Left lobe of liver (tissue), 2 donors: ENCODE measurements at places on chromosomes 2 and 18. TPM values are rescaled to one million over a fixed set of nuclear protein-coding genes. Genes with fewer than 3 reads are reported as not detected.

The C1QL2 gene
- total RNA-seq, result not detected

The PLGLB1 gene
- total RNA-seq, result 104 TPM

DNA sequence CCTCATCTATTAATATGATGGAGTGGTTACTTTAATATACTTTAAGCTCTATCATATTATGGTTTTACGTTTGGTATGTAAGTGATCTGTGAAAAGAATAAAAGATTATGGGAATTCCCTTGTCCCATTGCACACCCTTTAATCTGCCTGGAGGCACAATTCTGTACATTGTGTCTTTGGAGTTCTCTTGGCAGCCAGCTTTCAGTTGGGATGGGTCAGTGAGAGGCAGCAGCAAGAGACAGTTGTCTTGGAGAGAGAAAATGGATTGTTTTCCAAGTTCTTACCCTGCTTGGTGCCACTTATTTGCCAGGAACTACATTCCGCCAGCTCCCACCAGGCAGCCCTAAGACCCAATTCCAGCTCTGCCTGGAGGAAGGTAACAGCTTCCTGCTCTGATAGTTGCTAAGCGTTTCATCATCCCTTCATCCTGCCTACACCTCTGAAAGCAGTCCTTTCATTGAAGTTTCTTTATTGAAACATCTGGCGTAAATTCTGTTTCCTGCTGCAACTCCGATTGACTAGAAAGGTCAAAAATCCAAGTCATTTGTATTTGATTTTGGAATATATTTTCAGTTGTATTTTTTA, 365.2 kb downstream of the AKAIN1 start:
- no peak for DNase-seq

The DNAJC5G gene
- not detected for total RNA-seq

GRCh38 chr2:41460661-41461060, 587.2 kb upstream of the PKDCC start:
- DNase-seq, result no peak

DNA sequence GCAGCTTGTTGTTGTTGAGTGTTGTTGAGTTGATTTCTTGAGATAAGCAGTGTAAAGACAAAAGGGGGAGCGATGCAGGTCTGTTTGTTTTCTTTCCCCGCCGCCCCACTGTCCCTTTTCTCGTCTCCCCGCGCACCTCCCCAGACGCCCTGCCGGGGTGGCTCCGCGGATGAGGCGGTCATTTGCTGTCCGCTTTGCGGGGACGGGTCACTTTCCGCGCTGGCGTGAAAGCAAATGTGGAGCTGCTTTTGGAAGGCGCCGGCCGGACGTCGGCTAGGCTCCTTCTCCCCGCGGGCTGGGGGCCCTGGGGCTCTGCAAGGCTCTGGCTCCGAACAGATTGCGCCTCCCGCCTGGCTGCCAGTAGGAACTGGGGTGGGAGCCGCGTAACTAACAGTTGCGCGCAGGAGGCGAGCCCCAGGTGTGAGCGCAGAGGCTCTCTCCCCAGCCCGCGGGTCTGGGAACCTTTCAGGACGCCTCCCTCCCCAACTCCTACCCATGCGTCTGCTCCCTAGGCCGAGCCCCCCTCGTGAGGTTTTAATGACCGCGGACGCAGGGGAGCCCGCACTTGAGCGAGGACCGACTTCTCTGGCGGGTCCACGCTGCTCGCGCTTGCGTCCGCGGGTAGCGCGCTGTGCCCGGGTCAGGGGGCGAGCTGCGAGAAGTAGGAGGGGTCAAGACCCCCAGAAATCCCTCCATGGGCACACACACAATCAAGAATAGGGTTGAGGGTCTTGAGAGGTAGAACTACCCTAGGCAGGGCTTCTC, 146.6 kb downstream of the MEIS1 start:
- DNase-seq, result no peak

GRCh38 chr18:35075132-35075531, 33.9 kb downstream of the MAPRE2 start:
- no peak for DNase-seq

The GPR55 gene
- not detected for total RNA-seq

GRCh38 chr18:13804305-13804704, 19.6 kb upstream of the MC5R start:
- no peak for DNase-seq

GRCh38 chr18:57125627-57126026, 21.3 kb upstream of the BOD1L2 start:
- no peak for DNase-seq

The SCYGR5 gene
- not detected for total RNA-seq

DNA sequence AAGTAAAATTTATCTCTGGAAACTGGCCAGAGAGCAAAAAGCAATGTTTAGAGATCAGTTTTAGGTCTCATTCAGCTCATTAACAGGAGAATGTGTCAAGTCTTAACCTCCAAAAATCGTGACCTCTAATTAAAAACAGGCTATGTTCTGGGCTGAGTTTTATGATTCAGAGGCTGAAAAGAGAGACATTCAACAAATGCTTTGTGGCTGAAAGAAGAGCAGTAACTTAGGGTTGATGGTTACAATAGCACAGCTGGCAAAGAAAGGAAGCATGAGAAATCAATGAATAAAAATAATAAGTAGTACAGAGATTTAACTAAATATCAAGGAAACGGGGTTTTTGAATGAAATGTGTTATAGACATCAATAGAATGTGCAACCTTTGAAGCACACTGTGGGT, 13.1 kb downstream of the TGIF1 start:
- DNase-seq, result no peak

- DNase-seq, result no peak
Measured at GRCh38 chr18:31102941-31103340, 720 bp upstream of the DSC2 start.

DNA sequence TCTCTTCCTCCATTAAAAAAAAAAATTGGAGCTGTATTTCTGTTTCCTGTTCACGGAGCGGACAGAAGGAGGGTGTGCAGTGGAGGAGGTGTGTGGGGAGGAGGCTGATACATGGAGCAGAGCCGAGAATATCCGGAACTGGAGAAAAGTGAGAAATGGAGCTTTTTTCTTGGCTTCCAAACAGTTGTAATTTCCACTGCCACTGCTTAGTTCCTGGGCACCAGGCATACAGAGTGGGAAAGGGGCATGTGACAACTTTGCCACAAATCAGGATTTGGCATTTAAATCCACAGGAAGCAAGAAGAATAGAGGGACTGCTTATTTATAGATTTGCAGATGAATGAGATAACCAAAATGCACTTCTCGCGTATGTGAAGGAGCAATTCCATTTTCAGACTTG, 71.2 kb downstream of the BCL11A start:
- no peak for DNase-seq

DNA sequence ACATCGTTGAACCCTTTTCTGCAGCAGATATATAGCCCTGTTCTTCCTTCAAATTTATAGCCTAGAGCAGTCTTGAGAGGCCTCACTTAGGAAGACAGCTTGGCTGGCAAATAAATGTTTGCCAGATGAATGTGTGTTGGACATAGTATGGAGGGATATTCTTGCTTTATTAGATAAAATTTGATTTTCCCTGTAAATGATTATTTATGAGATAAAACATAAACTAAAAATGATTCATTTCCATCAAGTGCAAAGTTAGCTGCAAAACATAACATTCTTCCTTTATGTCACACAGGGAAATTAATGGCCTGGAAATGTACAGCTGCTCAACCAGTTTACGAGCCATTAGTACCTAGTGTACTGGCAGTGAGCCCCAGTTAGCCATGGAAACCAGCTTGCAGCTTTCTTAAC, 82.5 kb downstream of the LIMS1 start:
- DNase-seq, result no peak

The TFCP2L1 gene
- 0.30 TPM for total RNA-seq

DNA sequence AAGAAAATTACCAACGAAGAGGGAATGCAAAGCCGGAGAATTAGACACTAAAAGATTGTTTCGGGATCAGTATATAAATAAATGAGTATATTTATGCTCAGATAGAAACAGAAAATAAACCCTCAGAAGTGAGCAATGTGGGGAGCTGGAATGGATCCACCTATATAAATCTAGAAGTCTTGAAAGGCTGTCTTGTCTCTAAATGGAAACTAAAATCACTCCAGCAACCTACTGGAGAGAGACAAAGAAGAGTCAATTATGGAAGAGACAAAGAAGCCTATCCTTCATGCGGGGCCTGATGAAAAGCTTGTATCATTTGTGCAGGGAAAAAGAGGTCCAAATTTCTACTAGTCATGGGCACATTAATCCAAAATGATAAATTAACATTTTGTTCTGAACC, 158.1 kb downstream of the DNAH7 start:
- DNase-seq, result no peak

DNA sequence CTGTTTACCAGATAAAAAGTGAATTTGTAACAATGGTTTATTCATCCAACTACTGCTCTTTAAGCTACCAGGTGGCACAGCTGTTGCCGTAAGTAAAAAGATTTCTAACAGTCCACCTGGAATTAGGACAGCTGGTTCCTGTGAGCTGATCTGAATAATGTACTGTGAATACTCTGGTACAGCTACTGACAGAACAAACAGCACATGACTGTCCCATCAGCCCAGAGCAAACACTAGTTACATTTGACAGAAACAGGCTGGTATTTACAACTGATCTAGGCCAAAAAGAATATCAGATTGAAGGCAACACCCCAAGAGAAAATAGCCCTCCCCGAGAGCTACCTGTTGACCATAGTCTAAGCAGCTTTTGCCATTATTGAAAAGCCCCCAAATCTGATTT, 840.4 kb downstream of the CPS1 start:
- DNase-seq, result no peak

DNA sequence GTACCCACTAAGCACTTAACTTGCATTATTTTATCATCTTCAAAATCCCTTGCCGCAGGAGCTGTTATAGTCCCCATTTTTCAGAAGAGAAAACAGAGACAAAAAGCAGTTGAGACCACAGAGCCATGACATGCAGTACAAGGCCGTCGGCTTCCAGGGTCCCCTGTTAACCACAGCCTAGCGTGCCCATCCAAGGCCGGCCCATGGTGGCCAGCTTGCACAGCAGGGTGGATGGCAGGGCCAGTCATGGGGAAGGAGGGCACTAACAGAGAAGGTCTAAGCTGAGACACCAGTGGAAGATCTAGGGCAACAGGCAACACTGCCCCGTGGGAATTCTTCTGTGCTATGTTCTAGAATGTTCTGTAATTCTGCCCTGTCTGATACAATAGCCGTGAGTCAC, 192.6 kb upstream of the ID2 start:
- no peak for DNase-seq

GRCh38 chr18:35481960-35482366, 15.8 kb downstream of the INO80C start:
- no peak for DNase-seq

DNA sequence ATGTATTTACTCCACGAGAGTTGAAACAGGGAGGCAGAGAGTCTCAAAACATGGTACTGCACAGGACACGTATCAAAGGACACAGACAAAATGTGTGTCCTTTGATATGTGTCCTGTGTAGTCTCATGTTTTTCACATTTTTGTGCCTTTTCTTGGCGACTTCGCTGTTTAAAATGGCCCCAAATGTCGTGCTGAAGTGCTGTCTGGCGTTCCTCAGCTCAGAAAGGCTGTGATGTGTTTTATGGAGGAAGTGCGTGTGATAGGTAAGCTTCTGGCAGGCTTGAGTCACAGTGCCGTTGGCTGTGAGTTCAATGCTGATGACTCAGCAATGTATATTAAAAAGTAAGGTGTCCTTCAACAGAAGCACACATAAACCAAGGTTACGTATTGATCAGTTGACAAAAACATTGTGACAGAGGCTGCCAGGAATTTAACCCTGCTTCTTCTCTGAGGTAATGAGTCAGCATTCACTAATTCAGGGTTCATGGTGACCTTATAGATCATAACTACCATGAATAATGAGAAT, 78.2 kb downstream of the DYSF start:
- no peak for DNase-seq

GRCh38 chr2:178863856-178864620, 56.8 kb upstream of the TTN start:
- no peak for DNase-seq

GRCh38 chr2:72132981-72133720, 14.5 kb downstream of the CYP26B1 start:
- DNase-seq, result no peak

The DSG4 gene
- total RNA-seq, result not detected

The CDKL4 gene
- not detected for total RNA-seq

- no peak for DNase-seq
Measured at GRCh38 chr18:28359176-28359575, 182.2 kb upstream of the CDH2 start.

- DNase-seq, result no peak
Measured at GRCh38 chr2:128178650-128179460, 87.9 kb downstream of the UGGT1 start.

- DNase-seq, result no peak
Measured at GRCh38 chr2:198376677-198377076, 572.3 kb downstream of the PLCL1 start.

The MTHFD2 gene
- 1.7 TPM for total RNA-seq

The GCKR gene
- 142 TPM for total RNA-seq

The OTOS gene
- not detected for total RNA-seq

DNA sequence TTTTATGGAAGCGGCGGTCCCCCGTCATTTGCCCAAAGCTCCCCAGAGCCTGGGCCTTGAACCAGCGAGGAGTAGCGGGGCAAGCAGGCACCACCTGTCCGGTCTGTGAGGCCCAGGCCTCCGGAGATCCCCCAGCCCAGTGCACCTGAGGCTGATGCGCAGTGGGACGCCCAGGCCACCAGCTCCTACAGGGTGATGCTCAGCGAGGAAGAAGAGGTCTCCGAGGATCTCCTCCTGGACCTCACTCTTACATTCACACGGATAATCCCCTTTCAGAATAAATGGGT, 220.2 kb downstream of the NDUFA10 start:
- no peak for DNase-seq

DNA sequence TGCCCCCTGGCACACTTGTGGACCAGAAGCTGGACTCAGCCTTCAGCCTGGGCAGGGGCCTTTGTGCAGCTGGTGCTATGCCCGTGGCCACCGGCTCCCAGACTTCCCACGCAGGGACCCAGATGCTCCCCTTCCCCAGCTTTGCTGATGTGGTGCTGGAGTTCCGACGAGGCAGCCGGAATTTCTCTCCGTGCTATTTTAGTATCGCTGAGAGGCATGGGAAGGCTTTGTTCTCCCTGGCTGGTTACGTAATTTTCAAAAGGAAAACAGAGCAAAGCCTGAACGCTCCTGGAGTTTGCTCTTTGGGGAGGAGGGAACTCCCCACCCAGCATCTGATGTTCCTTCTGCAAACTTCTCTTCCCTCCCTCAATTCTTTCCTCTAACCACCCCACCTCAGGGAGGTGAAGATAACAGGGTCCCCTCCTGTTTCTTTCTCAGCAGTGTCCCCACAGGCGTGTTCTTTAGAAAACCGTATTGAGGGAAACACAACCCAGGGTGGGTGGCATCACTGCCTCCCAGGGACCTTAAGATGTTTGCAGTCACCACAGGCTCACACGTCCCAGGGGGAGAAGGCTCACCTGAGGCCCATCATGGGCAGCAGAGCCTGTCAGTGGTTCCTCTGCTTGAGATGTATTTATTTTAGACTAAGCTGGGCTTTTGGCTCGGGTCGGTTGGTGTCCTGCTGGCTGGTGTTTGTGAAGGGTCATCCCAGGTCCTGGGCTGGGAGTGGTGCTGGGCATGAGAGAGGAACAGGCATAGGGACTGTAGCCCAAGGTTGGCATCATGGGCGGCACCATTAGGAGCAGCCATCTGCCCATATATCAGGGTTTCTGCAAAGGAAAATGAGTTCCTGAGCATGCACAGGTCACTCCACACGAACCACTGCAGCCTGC, 95.0 kb downstream of the MAPK4 start:
- no peak for DNase-seq
